Pulmonary artery endothelial cell (primary cell): ENCODE measurements at places on chromosomes 2 and 18. TPM values are rescaled to one million over a fixed set of nuclear protein-coding genes. Genes with fewer than 3 reads are reported as not detected.

MAP3K19 gene
- total RNA-seq: not detected in 2 replicates

- DNase-seq: no peak
Measured at GRCh38 chr2:157876786-157877138, 632 bp upstream of the ACVR1 start.

MC5R gene
- total RNA-seq: not detected in 2 replicates

- DNase-seq: no peak
Measured at GRCh38 chr2:20624884-20625485, 25.9 kb downstream of the HS1BP3 start.

GRCh38 chr2:124136110-124136509 is 111.0 kb downstream of the CNTNAP5 start:
- no peak for DNase-seq
